ENCODE measurements at places on chromosomes 5 and 9.

- DNase-seq: no peak
Observed at GRCh38 chr9:38359297-38359653, 33.2 kb upstream of the ALDH1B1 start.

- DNase-seq: no peak
Observed at GRCh38 chr5:13930541-13931171, 13.8 kb downstream of the DNAH5 start.

GRCh38 chr5:116340799-116341198 is 233.8 kb downstream of the SEMA6A start:
- DNase-seq: no peak

- no peak for DNase-seq
Observed at GRCh38 chr9:137147091-137147792, 8.3 kb downstream of the GRIN1 start.

- DNase-seq: no peak
Observed at GRCh38 chr5:160071516-160071915, 47.7 kb downstream of the PWWP2A start.

DNA sequence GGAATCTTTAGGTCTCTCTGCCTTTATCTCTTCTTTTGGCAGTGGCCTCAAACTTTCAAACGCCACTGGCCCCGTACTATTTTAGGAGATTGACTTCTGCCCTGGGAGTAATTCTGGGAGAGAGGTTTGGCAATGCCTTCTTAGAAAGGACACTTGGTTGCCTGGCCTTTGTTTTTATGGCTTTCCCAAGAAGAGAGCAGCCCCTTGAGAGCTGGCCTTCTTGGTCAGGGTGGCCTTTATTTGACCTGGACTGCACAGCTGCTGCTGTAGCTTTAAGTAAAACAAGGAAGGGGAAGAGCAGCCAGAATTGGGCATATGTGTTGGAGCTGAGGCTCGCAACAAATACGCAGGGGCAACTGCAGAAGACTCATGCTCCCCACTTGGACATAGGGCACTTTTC is 60.8 kb downstream of the PTPN3 start:
- no peak for DNase-seq

GRCh38 chr9:37466037-37466709 is 923 bp upstream of the ZBTB5 start:
- DNase-seq: peak; percentile 70

DNA sequence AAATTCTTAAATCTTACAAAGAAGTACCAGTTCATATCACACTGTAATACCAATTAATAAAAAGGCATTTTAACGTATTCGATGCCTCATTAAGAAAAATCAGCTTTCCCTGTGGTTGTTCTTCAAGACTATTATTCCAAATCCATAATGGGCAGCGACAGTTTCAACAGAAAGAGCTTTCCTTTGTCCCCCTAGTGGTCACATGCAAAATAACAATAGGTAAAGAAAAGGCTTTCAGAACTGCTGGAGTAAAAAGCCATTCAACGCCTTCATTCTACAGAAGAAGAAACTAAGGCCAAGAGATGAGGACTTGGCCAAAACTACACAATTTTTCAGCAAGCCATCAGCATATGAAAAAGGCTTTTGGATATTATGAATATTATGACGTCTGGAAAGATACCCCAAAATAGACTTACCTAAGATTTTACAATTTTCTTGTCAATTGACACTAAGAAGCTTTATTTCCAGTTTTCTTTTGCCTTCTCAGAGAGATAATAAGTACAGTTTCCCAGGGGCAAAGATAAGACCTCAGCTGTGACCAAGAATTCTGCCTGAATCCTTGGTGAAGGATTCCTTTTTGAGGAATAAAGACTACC is 6.7 kb upstream of the CDH6 start:
- peak; percentile 65 for DNase-seq

DNA sequence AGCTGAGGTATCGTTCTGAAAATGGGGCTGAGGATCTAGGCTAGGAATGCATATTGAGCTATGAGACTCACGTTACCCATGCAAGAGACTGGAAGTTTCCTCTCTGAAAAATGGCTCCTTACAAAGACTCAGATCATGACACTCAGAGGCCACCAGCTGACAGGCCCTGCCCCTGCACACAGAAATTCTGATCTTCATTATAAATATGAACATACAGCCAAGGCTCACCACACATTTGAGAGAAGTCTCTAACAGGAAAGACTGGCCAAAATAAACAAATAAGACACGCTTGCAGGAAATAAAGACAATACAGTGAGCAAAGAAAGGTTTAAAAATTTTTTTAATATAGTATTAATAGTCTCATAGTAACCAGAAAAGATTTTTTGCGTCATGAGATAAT is 365.9 kb downstream of the NFIB start:
- DNase-seq: no peak

GRCh38 chr9:121239851-121240250 is 28.1 kb upstream of the GSN start:
- DNase-seq: no peak

GRCh38 chr5:154756868-154757813 is 2.0 kb downstream of the LARP1 start:
- no peak for DNase-seq

DNA sequence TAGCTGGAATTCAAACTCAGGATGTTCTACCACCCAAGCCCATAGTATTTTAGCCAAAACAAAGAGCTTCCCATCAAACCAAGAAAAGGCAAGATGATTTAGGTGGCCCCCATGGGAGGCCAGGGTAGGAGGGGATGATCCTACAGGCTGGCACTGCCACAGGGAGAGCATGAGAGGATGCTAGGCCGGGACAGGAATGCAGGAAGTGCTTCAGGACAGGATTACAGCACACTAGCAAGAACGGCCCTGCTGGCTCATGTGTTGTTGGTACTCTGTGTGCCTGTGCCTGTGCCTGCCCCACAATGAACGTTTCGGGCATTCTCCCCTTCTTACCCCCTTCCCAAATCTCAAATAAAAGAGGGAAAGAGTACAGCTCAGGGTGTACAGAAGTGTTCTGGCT is 110.7 kb upstream of the TRIM32 start:
- no peak for DNase-seq

GRCh38 chr5:138829341-138829740 is 45.8 kb downstream of the LRRTM2 start:
- DNase-seq: no peak

DNA sequence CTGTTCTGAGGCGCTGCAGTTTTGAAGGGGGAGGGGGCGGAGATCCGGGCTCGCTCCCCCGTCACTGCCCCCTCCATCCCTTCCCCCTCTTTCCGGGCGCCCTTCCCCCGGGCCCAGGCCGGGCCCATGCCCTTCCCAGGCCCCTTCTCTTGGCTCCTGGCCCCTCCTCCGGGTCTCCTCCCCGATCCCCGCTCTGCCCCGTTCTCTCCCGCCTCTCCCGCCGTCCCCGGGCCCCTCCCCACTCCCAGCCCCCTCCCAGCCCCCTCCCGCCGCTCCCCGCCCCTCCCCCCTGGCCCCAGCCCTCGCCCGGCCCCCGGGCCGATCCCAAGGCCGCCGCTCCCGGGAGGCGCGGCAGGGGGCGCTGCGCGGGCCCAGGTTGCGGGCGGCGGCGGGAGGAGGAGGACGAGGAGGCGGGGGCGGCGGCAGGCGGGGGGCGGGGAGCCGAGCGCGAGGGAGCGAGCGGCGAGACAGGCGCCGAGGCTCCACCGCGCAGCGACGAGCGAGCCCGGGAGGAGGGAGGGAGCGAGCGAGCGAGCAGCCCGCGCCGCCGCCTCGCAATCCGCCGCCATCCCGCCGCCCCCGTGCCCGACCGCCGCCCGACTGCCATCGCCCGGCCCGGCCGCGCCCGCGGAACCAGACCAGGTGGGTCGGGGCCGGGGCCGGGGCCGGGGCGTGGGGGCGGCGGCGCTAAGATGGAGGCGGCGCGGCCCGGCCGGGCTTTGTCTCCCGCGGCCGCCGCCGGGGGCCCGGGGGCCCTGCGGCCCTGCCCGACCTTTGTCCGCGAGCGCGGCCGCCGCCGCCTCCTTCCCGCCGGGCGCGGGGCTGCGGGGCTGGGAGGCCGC is at the start of gene PRRC2B:
Gene PRRC2B (plus strand): TSS at position 465 of the 842 bp plus-strand sequence. CDS start 36,059 bp downstream, outside the sequence.
- peak; percentile 36 for DNase-seq

DNA sequence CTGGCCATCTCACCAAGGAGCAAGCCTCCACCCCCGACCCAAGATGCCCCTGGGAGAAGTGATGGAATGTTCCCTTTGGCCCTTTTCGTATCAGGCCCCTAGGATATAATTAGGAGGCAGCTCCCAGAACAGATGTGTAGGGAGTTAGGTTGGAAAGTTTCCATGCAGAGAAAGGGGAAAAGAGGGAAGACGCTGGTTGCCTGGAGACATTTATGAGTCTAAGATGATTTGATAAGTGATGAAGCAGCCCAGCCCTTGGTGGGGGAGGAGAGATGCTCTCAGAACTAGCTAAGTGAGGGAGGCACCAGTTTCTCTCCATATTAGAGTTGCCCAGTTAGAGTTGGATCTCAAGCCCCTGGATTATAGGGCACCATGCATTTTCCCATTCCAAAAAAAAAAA is 137.5 kb downstream of the GNA14 start:
- DNase-seq: no peak

- peak; percentile 57 for DNase-seq
Observed at GRCh38 chr9:89505911-89506310, 8.0 kb upstream of the SEMA4D start.

DNA sequence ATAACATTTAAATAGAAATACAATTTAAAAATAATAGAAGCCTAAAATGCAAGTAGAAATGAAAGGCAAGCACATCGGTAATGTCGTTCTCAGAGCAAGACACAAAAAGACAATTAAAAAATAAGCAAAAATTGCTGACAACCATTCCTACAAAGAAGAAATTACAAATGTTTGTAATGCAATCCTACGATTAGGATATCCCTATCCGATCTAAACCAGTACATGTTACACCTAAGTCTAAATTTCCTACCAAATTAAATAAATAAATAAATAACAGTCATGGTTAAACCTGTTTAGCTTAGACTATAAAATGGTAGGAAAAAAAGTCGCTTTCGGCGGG is 90.0 kb downstream of the ANXA2R start:
- no peak for DNase-seq

- DNase-seq: peak; percentile 85
Observed at GRCh38 chr9:36163049-36163785, 6.0 kb upstream of the CCIN start.

- DNase-seq: peak; percentile 22
Observed at GRCh38 chr9:135907006-135907430, 328 bp downstream of the CAMSAP1 start.

- DNase-seq: no peak
Observed at GRCh38 chr9:126043681-126044080, 282.9 kb upstream of the MVB12B start.

DNA sequence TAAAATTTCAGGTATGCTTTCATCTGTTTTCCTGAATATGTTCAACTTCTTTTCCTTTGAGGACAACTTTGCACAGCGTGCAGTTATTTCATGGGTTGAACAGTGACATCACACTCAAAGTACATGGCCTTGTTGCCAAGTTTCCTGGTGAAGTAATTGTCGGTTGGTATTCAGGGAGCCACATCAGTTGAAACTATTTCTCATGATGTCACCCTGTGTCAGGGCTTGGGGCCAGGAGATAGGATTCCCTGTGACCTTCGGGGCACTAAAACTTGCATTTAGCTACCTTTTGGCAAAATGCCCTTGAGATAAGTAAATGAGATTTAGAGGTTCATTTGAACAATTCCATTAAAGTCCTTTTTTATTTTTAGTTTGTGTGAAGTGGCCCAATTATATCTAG is 383.9 kb downstream of the SH3GL2 start:
- DNase-seq: no peak

- no peak for DNase-seq
Observed at GRCh38 chr5:164671640-164672039, 1166.2 kb downstream of the MAT2B start.

DNA sequence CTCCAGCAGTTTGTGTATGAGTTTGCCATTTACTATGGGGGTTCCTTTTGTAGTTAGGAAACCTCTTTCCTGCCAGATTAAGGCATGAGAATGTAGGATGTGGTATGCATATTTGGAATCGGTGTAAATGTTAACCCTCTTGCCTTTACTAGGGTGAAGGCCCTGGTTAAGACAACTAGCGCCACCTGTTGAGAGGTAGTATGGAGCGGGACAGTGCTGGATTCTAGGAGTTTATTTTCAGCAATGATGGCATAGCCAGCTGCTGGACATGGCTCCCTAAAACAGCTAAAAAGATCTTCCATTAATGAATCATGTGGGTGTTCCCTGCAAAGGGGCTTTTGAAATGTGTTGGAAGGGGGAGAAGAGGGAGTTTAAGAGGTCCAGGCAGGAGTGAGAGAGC is 30.7 kb upstream of the GPX3 start:
- DNase-seq: no peak

- no peak for DNase-seq
Observed at GRCh38 chr9:83651558-83651957, 28.6 kb downstream of the IDNK start.

DNA sequence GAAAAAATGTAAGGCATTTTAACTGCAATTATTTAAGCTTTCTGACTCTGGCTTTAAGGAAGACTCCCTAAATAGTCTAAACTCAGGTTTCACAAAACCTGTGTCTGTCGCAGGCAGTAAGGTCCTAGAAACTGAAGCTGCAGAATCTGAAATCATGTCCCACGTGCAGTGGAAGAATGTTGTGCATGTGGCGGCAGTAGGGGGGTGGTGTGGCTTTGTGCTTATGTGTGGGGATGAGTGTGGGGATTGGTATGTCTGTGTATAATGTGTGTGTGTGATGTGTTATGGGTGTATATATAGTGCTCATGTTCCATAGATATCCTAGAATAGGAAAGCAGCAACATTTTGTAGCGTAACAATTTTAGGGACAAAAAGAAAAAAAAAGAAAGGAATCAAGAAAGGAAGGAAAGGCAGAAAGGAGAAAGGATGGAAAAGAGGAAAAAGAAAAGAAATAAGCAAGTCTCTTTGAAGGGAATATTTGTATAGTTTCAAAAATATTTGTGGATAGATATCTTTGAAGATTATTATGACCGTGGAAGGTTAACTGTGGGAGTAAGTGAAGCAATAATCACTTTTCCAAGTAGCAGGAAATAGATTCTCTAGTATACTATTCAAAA is 6.6 kb downstream of the ANKDD1B start:
- DNase-seq: no peak

DNA sequence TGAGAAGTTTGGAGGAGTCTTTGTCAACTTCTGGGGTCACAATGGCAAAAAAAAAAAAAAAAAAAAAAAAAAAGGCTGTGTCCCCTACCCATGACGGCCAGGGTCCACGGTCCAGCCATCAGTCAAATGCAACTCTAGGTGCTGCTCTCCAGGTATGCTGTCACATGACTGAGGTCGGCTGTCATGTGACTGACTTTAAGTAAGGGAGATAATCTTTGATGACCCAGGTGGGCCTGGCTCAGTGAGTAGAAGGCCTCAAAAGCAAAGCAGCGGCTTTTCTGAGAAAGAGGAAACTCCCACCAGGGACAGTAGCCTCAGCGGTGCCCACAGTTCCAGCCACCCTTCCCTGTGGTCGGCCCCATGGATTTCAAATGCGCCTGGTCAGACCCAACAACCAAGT is 117.7 kb downstream of the ROR2 start:
- no peak for DNase-seq

DNA sequence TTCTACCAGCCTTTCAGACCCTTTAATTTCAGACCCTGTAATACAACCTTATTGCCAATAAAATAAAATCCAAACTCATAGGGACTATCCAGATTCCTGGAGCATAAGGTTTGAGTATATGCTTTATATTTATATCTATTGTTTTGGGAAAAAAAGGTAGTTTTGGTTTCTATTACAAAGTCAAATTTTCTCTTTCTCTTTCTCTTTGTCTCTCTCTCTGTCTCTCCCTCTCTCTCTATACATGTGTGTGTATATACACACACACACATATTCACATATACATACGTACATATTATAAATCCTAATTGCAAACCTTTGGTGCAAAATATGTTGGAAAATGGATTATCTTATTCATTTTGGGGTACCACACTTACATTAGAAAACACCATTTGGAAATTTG is 39.0 kb downstream of the TMEM232 start:
- no peak for DNase-seq

- peak; percentile 36 for DNase-seq
Observed at GRCh38 chr5:78648359-78649210, at the start of gene LHFPL2. TSS of gene LHFPL2 (minus strand) at chr5:78648772. CDS start at chr5:78510213, 138,559 bp downstream.

Measured in kidney glomerular epithelial cell (primary cell).